Effector memory CD4-positive, alpha-beta T cell (primary cell): ENCODE measurements at places on chromosomes 11 and 22.

DNA sequence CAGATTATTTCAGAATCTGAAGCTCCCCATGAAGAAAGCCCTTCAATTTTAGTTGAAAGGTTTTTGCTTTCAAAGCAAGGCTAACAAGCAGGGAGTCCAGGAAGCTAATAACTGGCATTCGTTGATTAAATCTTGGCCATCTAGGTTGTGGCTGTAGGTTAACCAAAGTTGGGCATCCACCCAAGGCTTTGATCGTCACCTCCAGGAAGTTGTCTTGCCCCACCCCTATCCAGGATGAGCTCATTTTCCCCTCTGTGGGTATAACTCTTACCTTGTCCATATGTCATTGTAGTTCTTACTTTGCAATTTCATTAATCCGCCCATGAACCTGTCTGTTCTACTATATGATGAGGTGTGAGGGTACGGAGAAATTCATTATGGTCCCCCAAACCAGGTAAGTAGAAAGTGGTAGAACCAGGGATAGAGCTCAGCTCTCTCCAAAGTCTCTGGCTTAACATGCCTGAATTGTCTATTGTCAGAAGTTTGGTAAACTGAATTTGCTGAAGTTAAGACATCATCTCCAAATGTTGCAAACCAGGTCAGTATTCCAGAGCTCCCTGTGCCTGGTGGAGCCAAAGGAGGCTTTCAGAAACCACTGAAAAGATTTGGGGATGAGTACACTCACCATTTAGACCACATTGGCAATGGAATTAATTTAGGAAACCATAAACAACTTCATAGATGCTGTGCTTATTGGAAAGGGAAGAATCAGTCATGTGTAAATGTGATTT lies 97.1 kb downstream of the CD44 start:
- DNase-seq = peak; percentile 64
- peaks cover 12% of the 10 kb centered on the region for H3K36me3 ChIP-seq

DNA sequence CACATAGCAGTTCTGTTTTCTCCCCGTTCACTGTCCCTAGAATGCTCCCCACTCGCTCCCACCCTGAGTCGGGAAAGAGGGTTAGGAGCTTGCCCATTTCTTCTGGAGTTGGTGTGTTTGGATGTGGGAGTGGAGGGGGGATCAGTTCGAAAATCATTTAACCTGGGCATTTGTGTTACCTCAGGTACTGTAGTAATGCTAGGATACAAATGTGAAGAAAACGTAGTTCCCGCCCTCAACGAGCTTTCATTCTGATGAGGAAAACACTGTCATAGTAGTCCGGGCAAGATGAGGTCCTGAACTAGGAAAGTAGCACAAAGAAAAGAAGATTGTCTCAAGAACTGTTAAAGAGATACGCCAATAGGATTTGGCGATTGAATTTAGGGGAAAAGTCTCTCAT lies 539 bp downstream of the SDHD start:
- H3K27ac ChIP-seq = peak overlapping the region; percentile 74
- peaks cover 23% of the 10 kb centered on the region for H3K4me1 ChIP-seq
- no peak for DNase-seq

- H3K4me1 ChIP-seq = peaks cover 12% of the 10 kb centered on the region
- no peaks in the 10 kb centered on the region for H3K36me3 ChIP-seq
- H3K4me3 ChIP-seq = no peak overlapping the region
- peaks cover 27% of the 10 kb centered on the region for H3K27me3 ChIP-seq
- no peak overlapping the region for H3K27ac ChIP-seq
These were observed 9.5 kb downstream of the TTC28 start for GRCh38 chr22:28670161-28670560.

GRCh38 chr11:126281666-126282175 lies 1.2 kb upstream of the TIRAP start:
- H3K4me1 ChIP-seq = peaks cover 16% of the 10 kb centered on the region
- no peak overlapping the region for H3K4me3 ChIP-seq
- H3K27me3 ChIP-seq = no peaks in the 10 kb centered on the region

DNA sequence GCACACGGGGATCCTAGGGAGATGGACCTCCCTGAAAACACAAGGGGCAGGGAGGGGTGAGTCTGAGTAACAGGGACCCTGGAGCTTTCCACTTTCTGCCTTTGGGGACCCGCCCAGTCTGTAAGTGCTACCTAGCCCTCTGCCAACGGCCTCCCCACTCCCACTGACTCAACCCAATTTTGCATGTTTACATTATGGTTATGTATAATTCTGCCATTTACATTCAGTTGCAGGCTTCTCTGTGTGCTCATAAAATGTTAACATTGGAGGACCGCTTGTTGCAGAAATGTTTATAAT lies 105.8 kb downstream of the DSCAML1 start:
- H3K27me3 ChIP-seq = peaks cover 4% of the 10 kb centered on the region
- no peaks in the 10 kb centered on the region for H3K36me3 ChIP-seq
- no peaks in the 10 kb centered on the region for H3K4me1 ChIP-seq
- DNase-seq = no peak

- peak overlapping the region; percentile 97 for H3K27ac ChIP-seq
- H3K4me3 ChIP-seq = peak overlapping the region; percentile 50
- peaks cover 24% of the 10 kb centered on the region for H3K4me1 ChIP-seq
- H3K27me3 ChIP-seq = no peaks in the 10 kb centered on the region
- H3K36me3 ChIP-seq = peaks cover 51% of the 10 kb centered on the region
These were observed 10.9 kb downstream of the RELA start for GRCh38 chr11:65651589-65652510.

- no peaks in the 10 kb centered on the region for H3K36me3 ChIP-seq
- no peak overlapping the region for H3K4me3 ChIP-seq
- no peak overlapping the region for H3K27ac ChIP-seq
- H3K4me1 ChIP-seq = peaks cover 24% of the 10 kb centered on the region
- no peaks in the 10 kb centered on the region for H3K27me3 ChIP-seq
- DNase-seq = no peak
These were observed 2.3 kb downstream of the SLC25A1 start for GRCh38 chr22:19176175-19176643.

DNA sequence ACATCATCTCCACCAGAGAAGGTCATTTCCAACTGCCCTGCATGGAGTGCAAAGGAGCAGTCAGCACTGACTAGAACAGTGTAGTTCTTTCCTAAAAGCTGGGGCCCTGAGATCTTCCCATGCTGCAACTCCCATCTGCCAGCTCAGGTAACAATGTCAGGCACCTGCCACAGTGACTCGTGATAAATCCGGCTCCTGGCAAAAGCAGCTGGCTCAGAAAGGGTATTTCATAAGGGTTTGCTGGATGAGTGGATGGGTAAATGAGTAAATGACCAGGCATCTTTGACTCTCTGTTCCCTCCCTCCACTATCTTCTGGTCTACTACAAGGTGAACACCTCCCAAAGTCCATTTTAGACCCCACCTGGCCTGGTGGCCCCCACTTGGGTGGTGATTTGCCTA lies 403.6 kb downstream of the NXPE2 start:
- no peak for DNase-seq
- H3K27ac ChIP-seq = no peak overlapping the region
- no peak overlapping the region for H3K4me3 ChIP-seq
- no peaks in the 10 kb centered on the region for H3K27me3 ChIP-seq
- no peaks in the 10 kb centered on the region for H3K36me3 ChIP-seq
